Amygdala (tissue), 56 donors: ENCODE measurements at places on chromosomes 1 and 21.
A peak's percentile ranks its signal among the peaks of the same experiment; 100 is the strongest.

GRCh38 chr1:175267716-175268416 is 75.3 kb upstream of the KIAA0040 start:
- DNase-seq = no peak

GRCh38 chr1:164671323-164671965 is 112.5 kb downstream of the PBX1 start:
- no peak for DNase-seq

- no peak for DNase-seq
Measured at GRCh38 chr1:23477359-23478144, 6.4 kb downstream of the ASAP3 start.

DNA sequence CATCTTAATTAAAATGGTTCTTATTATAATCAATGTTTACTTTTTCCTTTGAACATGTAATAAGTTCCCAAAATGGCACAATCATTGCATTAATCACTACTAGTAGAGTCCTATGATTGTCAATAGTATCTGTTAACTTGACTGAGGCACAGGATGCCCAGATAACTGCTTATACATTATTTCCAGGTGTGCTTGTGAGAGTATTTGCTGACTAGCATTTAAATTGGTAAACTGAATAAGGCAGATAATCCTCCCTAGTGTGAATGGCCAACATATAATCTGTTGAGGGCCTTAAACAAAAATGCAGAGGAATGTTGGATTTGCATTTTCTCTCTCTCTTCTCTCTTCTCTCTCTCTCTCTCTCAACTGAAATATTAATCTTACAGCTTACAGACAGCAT is 999.3 kb upstream of the TMPRSS15 start:
- DNase-seq = no peak

- no peak for DNase-seq
Measured at GRCh38 chr1:85290826-85291225, 14.4 kb upstream of the BCL10 start.

GRCh38 chr1:229900220-229900619 is 166.8 kb upstream of the GALNT2 start:
- DNase-seq = no peak

DNA sequence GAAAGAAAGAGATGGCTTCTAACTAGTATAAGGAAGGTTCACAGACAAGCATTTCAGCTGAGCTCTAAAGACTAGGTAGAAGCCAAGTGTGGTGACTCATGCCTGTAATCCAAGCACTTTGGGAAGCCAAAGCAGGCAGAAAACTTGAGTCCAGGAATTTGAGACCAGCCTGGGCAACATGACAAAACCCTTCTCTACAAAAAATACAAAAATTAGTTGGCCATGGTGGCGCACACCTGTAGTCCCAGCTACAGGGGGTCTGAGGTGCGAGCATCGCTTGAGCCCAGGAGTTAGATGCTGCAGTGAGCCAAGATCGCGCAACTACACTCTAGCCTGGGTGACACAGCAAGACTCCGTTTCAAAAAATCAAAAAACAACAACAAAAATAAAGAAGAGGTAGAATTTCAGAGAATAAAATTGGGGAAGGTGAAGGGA is 27.8 kb downstream of the FBXO42 start:
- DNase-seq = no peak

DNA sequence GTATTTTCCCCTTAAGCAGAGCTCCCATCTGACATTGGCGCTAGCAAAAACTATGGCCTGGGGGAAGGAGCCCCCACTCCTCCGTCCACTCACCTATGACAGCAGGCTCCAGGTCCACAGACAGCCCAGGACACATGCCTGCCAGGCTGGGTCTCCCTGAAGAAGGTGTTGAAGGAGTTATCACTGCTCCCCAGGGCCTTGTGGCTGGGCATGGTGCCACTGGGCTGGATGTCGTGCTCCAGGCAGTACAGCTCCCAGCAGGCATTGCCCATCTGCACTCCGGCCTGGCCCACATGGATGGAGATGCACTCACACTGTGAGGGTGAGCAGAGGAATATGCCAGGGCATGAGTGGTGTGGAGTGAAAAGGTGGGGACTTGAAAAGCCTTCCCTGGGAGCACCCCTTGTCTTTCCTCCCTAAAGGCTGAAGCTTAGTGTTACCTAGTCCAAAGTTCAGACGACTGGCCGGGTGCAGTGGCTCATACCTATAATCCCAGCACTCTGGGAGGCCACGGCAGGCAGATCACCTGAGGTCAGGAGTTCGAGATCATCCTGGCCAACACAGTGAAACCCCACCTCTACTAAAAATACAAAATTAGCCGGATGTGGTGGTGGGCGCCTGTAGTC is 30.0 kb downstream of the RABIF start:
- no peak for DNase-seq

DNA sequence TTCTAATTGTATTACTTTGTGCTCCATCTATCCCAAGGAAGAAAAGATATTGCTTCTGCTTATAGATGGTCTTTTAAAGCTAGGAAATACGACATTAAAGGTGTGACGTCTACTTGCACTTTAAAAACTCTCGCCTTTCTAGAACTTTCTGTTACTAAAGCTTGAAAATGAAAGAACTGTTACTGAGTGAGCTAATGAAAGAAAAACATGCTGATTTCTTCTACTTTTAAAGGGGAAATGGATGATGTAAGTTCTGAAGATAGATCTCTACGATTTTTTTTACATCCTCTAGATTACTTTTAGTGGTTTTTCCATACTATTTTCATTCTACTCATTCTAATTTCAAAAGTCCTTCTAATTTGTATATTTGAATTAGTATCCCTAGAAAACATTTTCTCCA is 387.5 kb downstream of the USP25 start:
- no peak for DNase-seq

GRCh38 chr1:41734201-41734970 is 184.3 kb downstream of the HIVEP3 start:
- DNase-seq = no peak

- DNase-seq = no peak
Measured at GRCh38 chr1:243903895-243904294, 53.9 kb upstream of the AKT3 start.

DNA sequence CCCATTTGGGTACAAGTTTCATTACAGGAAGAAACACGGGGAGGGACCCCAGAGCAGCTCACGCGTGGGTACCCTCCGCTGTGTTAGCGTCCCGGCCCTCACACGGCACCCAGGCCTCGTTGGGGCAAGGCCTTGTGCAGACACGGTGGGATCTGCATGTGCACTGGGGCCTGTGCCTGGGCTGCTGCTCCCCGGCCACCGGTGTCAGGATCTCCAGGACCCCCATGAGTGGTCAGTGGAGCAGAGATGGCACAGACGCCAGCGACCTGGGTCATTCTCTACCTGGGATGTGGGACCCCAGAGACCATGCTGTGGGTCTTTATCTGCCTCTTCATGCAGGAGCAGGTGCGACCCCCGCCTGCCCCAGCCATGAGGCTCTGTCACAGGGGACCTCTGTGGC is 5.4 kb upstream of the SAMD11 start:
- DNase-seq = no peak

GRCh38 chr1:248821641-248822040 is 4.1 kb downstream of the SH3BP5L start:
- DNase-seq = no peak

DNA sequence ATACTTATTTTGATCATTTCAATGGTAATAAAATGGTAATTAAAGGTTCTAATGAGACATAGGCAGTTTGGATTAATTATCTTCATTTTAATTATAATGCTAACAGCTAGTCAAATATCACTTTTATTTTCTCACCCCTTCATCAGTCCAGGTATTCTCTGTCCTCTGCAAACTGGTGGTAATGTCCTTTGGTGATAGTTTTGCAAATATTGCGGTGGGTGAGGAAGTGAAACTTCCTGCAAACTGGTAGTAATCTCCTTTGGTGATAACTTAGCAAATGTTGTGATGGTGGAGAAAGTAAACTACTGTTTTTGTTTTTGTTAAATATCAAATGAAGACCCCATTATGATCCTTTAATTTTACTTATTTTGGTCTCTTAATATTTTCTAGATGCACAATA is 209.0 kb downstream of the AMY1C start:
- DNase-seq = no peak

GRCh38 chr21:42469272-42469671 is 26.8 kb downstream of the RSPH1 start:
- no peak for DNase-seq

- no peak for DNase-seq
Measured at GRCh38 chr1:213192026-213192425, 141.0 kb downstream of the RPS6KC1 start.

DNA sequence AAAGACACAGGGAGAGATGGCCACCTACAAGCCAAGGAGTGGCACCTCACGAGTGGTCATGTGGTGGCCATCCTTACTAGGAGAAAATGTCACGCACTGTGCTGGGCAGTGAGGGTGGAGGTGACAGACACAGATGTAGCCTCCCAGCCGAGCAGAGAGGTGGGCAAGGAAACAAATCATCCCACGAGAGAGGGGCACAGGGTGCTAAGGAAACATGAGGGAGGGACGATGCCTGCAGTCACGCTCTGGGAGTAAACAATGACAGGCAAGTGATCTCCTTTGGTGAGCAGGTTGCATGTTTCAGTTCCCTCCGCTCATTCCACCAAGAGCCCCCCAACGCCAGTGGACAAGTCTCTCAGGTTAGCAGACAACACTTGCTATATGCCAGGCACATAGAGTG is 65.8 kb downstream of the CD247 start:
- DNase-seq = no peak

GRCh38 chr1:236608930-236609726 is 4.8 kb upstream of the HEATR1 start:
- peak; percentile 11 for DNase-seq

GRCh38 chr1:46067652-46068051 is 64.8 kb downstream of the PIK3R3 start:
- DNase-seq = no peak

DNA sequence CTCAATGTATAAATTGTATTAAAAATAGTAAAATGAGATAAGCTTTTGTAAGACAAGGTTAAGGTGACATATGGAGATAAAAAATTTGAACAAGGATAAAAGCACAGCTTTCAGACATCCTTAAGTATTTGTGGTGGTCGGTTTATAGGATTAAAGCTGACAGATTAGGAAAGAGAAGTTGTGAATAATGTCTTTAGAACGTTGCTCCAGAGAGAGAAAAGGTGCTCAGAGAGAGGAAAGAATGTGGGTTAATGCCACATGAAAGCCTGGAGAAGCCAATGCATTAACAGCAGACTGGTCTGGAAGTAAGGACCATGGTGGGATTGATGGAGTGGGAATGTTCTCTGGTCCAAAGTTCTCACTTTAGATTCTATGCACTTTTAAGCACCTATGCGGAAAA is 44.8 kb downstream of the ATP6V1G3 start:
- DNase-seq = no peak

DNA sequence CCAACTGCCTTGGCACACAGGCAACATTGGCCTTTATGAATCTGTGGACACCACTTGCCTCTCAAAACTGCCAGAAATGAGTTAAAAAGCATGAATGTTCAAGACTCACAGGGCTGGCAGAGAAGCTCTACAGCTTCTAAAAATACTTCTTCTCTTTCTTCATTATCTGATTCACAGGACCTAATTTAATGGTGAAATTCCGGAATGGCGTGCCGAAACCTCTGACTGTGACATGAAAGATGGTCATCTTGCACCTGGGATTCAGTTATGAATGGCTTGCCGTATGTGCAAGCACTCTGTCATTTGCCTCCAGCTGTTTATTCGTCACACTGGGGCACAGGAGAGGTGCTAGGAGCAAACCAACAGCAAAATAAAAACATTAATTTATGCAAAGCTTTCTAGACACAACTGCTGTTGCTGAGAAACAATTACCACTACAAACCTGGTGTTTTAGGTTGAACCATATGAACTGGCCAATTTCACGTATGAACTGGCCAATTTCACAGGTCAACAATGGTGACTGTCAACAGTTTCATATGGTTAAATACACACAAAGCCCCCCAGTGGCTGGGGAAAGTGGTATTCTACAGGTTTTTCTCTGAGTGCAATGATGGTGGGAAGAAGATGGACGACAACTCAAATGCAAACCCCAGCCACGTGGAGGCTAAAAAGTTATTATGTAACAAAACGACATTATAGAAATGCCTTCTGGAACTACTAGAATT is 648.3 kb downstream of the KIF26B start:
- DNase-seq = no peak

GRCh38 chr1:1115136-1115785 is 628 bp downstream of the C1orf159 start:
- no peak for DNase-seq

DNA sequence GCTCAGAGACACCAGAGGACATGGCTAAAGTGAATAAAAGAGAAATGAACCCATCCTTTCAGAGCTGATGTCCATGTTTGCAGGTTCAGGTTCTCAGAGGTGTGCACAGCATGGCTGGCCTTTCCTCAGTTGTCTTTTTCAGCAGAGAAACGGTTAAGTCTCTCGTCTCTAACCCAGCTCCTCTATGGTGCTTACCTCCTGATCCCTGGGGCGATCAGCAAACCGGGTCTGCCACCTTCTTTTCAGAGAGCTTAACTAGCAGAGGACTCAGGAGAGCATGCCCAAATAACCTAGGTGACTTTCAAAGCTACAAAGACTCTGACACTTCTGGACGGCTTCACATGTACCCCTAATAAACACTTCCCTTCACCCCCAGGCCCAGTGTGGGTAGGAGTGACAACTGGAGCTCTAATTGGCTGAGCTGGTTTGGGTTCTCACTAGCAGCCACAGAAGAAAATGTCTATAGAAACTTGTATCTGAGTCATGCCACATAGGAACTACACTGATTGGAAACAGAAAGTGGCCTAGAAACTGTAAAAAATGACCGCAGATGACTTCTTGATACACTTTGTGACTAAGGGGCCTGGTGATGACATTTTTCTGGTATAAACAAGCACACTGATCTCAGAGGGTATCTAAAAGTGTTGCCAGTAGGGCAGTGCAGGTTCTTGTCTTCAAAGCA is at the start of gene AIM2:
Gene AIM2, minus strand, starts transcription at position 329 of the 682 bp plus-strand sequence. CDS start 3,267 bp downstream, outside the sequence.
- no peak for DNase-seq

DNA sequence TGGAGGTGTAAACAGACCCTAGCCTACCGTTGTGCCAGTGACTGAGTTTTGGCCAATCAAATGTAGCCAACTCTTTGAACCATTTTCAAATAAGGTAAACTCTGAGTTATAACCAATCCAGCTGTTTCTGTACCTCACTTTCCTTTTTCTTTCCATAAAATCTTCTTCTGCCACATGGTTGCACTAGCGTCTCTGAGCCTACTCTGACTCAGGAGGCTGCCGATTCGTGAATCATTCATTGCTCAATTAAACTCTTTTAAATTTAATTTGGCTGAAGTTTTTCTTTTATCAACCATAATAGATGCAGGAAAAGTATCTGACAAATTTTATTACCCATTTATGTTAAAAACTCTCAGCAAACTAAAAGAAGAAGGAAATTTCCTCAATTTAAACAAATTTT is 111.5 kb upstream of the LYPLAL1 start:
- no peak for DNase-seq

DNA sequence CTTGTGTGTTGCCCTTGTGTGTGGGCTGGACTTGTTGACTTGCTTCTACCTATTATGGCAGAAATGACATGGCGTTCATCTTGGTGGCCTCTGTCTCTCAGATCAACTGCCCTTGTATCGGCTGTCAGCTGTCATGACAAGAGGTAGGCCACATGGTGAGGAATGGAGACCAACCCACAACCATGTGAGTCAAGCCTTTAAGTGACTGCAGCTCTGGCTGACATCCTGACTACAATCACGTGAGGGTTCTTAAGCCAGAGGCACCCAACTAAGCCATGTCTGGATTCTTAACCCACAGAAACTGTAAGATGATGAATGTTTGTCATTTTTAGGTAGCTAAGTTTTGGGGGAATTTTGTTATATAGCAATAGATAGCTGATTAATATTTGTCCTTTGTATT is 82.1 kb downstream of the KCND3 start:
- DNase-seq = no peak

- no peak for DNase-seq
Measured at GRCh38 chr1:43491061-43491460, 37.3 kb upstream of the HYI start.

GRCh38 chr1:18047122-18047521 is 60.5 kb upstream of the IGSF21 start:
- DNase-seq = no peak

GRCh38 chr1:998745-998994 is 1.2 kb downstream of the HES4 start:
- no peak for DNase-seq
